ENCODE measurements at places on chromosomes 5 and 9.

GRCh38 chr9:19481121-19481870, 72.5 kb downstream of the ACER2 start:
- DNase-seq, result no peak

DNA sequence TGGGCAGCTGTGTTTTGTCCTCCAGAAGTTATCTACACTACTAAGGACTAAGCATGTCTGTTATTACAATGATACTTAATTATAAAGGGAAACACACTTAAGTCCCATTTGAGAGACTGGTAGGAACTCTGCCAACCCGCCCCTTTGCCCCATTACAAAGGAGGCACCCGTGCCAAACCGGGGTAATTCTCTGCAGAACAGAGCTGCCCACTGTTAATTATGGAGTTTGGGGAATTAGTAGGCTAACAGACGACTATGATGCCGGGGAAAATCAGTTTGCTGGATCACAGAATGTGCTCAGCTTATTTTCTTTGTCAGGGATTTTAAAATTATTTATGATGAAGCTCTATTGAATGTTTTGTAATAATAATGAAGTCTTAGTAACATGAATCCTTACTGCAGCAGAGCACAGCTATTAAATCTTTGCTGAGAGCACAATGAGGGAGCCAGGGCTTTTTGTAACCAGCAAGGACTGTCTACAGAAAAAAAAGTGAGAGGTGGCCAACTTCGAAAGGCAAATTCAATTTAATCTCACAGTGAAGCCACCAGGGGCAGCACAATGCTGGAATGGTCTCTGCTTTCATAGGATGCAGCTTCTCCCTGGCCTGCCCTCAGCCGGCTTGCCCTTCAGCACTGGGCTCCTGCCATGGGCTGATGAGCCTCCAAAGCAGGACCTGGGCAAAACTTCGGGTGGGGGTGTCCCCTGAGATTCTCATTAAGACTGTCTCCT, 134.5 kb downstream of the GNAQ start:
- DNase-seq, result no peak

GRCh38 chr9:129413537-129414376, 207.1 kb downstream of the C9orf50 start:
- peak; percentile 97 for DNase-seq

DNA sequence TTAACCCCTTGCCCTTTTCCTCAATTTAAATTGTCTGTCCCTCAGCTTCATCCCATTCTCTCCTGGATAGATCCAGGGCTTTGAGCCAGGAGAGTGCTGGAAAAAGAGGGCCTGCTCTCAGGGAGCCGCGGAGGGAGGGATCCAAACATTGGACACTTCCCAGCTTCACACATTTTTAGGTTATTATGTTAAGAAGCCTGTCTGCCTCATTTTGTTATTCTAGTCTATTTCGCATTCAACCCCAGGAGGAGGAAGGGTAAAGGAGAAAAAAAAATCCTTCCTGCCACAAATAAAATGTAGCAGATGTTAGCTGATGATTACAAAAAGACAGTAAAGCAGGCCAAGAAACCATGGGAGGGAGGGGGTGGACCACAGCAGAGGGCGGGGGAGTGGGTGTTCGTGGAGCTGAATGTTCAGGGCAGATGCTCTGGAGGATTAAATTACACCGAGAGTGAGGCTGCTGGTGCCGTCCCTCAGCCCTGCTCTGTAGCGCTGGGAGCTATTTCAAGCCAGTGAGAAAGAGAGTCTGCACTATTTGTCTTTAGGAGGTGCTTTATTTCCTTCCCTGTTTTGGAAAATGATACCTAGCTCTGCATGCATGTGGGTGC, 60.6 kb upstream of the ZFR start:
- no peak for DNase-seq

DNA sequence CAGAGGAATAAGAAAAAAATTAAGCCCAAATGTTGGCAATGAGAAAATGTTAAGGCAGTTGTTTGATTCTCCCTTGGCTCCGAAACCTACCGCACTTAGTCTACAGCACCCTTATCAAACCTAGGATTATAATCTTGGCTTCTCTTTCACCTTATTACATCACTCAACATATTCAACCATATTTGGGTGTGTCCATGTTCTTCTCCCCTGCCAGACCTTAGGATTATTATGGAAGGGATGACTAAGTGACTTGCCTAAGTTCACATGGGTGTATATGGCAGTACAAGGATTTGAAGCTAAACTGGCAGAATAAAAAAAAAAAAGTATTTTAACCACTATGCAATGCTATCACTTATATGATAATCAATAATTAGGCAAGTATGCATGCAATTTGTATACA, 76.4 kb downstream of the PLK2 start:
- no peak for DNase-seq

GRCh38 chr5:175282611-175283225, 161.3 kb downstream of the DRD1 start:
- peak; percentile 18 for DNase-seq

DNA sequence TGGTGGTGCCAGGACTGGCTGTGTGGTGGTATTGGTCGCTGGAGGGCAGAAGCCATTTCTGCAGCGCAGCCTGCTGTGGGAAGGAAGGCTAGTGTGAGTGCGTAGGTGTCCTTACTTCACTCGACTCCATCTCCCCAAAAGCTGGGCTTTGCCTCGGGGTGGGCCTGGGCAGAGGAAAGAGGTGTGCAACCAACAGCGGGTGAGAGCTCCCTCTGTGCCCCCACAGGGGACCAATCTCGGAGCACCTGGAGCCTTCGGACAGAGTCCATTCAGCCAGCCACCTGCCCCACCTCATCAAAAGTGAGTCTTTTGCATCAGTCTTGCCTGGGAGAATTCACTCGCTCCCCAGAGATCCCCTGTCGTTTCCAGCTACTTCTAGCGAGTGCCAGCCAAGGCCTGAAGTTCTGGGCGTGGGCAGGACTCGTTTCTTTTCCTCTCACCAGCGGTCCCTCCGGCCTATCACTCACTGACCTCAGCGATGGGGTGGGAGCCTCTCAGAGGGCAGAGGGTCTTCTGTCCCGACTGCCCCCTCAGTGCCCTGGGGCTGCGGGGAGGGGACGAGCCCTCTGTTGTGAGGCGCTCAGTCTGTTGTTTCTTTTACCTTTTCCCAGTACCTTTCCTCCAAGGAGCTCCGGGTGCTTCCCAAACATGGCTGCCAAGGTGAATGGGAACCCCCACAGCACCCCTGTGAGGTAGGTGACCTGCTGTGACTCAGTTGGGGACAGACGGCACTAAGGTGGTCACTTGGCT, 32.9 kb upstream of the PRDM12 start:
- no peak for DNase-seq

DNA sequence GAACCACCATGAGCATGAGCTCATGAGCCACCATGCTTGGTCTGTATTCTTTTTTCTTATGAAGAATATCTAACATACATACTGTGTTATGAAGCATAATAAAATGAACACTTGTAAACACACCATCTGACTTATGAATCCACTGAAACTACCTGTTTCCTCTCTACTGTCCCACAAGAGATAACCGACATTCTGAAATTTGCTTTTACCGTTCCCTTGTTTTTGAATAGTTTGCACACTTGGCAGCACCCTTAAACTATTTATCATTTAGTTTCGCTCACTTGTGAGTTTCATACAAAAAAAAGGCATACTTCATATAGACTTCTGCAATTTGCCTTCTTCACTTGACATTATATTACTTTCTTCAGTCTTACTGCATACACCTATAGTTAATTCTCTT, 8.9 kb downstream of the LARS1 start:
- DNase-seq, result no peak

- DNase-seq, result peak; percentile 71
These were observed 194.0 kb downstream of the EFNA5 start for GRCh38 chr5:107476783-107477182.

DNA sequence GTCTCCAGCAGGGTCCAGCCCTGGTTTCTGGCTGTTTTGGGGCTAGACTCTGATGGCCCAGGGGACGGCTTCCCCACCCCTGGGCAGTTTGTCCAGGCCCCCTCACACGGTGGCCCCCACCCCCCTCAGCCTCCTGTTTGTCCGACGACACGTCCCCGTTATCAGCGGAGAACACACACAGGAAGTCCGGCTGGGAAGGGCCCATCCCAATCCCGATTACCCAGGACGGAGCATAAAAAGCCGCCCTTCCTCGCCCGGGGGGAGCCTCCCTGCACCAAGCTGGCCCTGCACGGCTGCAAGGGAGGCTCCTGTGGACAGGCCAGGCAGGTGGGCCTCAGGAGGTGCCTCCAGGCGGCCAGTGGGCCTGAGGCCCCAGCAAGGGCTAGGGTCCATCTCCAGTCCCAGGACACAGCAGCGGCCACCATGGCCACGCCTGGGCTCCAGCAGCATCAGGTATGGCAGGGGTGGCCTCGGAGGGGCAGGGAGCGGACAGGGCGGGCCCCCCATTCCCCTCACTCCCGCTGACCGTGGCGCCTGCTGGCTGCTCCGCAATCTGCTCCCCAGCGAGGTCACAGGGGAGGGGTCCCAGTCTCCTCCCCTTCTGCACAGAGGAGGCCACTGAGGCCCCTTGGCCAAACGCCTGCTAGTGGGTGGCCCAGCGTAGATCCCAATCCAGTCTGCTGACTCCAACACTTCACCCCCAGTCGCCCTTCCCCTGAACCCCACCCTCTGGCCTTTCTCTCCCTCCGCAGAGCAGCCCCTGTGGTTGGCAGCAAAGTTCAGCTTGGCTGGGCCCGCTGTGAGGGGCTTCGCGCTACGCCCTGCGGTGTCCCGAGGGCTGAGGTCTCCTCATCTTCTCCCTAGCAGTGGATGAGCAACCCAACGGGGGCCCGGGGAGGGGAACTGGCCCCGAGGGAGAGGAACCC, at the start of gene EGFL7:
Gene EGFL7, plus strand, starts transcription at position 261 of the 926 bp plus-strand sequence. CDS start 5,367 bp downstream, outside the sequence.
- no peak for DNase-seq

DNA sequence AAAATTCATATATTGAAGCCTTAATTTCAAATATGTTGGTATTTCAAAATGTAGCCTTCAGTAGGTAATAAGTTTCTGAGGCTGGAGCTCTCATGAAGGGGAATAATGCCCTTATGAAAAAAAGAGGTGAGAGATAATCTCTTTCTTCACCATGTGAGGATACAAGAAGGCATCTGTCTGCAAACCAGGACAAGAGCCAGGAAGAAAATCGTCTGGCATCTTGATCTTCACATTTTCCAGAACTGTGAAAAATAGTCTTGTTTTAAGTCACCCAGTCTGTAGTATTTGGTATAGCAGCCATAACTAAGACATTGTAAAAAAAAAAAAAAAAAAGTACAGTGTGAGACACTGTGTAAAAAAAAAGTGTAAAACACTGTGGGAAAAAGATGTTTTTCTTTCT, 768.9 kb downstream of the TAF11L14 start:
- no peak for DNase-seq

DNA sequence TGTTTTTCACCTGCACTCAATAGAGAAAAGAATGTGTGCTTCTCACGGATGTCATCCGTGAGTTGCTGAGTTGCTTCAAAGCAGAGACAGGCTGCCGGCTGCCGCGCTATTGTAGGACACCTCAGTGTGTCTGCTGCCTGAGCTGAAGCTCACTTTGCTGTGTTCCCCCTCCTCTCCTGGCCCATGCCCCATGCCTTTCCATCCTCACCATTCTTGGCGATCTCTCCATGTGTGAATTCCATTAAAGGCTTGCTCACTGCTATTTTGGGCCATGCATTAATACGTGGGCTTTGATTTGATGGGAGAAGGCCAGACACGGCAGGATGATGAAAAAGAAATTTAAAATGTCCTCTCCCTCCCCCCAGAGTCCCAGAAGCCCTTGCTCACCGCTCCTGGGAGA, 14.5 kb downstream of the ADAM19 start:
- no peak for DNase-seq

DNA sequence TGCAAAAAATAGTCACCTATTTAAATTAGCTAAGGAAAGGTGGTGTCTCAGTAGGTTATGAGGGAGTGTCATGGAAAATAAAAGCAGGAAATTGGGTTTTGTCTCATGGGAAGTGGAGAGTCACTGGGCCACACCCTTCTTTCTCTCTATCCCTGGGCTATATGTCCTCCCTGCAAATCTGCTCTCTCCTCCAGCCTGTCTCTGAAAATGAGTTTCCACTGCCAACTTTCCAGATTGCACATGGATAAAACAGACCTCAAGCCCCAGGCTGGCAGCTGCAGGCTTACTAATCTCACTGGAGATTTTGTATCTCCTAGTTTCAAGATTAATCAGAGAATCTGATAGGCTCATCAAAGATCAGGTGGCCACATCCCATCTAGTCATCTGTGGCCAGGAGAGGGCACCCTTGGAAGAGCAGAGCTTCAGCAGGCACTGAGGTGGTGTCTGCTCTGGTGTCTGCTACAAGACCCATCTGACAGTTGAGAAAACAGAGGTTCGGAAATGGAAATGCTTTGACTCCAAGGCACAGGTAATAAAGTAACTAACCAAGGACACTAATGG, 178.9 kb downstream of the MSX2 start:
- no peak for DNase-seq

GRCh38 chr5:115435778-115436712, 108.5 kb downstream of the FEM1C start:
- no peak for DNase-seq

DNA sequence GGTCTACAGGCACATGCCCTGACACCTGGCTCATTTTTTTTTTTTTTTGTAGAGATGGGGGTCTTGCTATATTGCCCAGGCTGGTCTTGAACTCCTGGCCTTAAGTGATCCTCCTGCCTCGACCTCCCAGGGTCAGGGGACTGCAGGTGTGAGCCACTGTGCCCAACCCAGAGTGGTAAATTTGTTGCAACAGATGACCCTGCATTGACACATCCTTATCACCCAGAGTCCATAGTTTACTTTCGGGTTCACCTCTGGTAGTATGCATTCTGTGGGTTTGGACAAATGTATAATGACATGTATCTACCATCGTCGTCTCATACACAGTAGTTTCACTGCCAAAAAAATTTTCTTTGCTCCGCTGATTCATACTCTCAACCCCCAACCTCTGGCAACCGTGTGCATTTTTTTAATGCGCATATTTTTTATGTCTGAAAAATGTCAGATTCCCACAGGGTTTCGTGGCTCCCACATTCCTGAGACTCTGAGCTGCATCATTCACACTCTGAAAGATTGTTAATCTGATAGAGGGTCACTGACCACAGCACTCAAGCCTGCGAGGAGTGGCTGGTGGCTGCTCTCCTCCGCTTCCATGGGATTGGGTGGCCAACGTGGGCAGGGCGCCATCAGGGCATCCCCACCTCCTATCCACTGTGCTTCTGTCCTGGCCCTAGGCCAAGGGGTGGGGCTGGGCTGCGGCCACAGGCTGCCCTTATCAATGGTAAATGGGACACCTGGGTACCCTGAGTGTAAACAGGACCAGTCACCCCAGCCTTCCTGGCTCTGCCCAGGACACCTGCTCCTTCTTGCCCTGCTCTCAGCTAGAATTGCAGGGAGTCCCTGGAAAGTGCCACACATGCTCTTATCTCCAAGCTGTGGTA, 9.6 kb downstream of the NDST1 start:
- peak; percentile 88 for DNase-seq

- no peak for DNase-seq
These were observed 9.7 kb upstream of the COL5A1 start for GRCh38 chr9:134631881-134632280.
